PC-9 (cell line): ENCODE measurements at places on chromosomes 3 and 15. TPM values are rescaled to one million over a fixed set of nuclear protein-coding genes. Genes with fewer than 3 reads are reported as not detected.

- DNase-seq: no peak
These were observed 142.6 kb downstream of the ZBTB20 start for GRCh38 chr3:115004201-115005140.

HTR3E gene
- not detected in 2 replicates for total RNA-seq

PAK6 gene
- total RNA-seq: 10.7 and 11.7 TPM in 2 replicates

- DNase-seq: no peak
These were observed 159.2 kb downstream of the CHST2 start for GRCh38 chr3:143278721-143279120.

- DNase-seq: no peak
These were observed 13.6 kb downstream of the ACKR2 start for GRCh38 chr3:42822828-42823227.

VGLL4 gene
- 39.1 and 42.2 TPM in 2 replicates for total RNA-seq

MCF2L2 gene
- total RNA-seq: 1.7 and 2.3 TPM in 2 replicates

DNA sequence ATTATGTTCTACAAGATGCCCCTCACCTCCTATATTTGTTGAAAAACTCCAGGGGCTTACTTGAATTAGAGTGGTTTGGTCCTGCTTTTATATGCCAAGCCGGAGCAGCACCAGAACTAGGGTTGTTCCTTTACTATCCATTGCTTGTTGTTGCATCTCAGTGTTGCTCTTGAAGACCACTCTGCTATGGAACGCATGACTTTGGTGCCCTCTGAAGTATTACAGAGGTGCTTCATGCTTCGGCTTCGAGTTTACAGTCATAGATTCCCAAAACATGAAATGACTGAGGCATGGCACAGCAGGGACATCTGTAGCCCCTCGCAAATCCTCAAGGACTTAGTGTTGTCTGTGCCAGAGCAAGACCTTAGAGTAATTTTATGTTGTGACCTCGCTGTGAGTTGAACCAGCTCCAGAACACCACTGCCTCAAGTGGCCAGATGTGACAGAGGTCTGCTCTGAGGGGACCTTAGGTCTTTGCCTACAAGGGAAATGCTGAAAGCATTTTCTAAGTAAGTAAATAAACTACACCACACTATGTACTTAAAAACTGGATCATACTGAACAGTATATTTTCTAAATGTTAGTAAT, 67.2 kb upstream of the SIAH2 start:
- no peak for DNase-seq

AMOTL2 gene
- 147 and 221 TPM in 2 replicates for total RNA-seq

PPP1R14D gene
- 0.55 and 0.65 TPM in 2 replicates for total RNA-seq

CACNA2D3 gene
- total RNA-seq: 0.18 and 0.59 TPM in 2 replicates

RHOV gene
- 1.4 and 4.1 TPM in 2 replicates for total RNA-seq

FOXB1 gene
- total RNA-seq: 2.2 and 2.7 TPM in 2 replicates

- no peak for DNase-seq
These were observed 59.7 kb downstream of the LMCD1 start for GRCh38 chr3:8561370-8561769.

- DNase-seq: no peak
These were observed 86.2 kb upstream of the CMSS1 start for GRCh38 chr3:99731499-99731898.

DNA sequence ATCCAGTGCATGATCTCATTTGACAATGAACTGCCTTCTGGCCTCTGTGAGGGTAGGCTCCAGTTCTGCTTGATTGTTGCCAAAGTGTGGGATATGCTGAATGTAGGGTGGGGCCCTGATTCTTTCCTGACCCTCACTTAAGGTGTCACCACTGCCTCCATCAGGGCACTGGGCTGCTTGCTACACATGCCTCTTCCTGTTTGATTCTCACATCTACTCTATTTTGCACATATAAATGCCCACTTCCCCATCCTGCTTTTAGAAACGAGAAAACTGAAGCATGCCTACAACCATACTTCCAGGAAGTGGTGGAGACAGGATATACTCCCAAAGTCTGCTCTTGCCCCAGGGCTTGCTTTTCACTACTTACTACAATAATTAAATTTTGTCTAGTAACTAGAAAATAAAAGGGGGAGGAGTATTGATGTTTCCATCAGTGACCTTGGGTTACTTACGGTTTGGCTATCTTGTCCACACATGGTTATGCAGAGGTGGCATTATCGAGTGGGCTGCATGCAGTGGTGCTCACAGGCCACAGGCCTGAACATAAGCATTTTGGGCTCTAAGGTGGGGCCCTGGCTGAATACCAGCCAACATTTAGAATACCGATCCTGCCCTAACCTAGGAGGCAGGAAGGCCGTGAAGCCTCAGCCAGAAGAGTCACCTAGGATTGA, 6.7 kb downstream of the ZDHHC3 start:
- no peak for DNase-seq
